Activated naive CD8-positive, alpha-beta T cell treated with anti-CD3 and anti-CD28 coated beads, Interleukin-2, amount 10 ng/mL, durations not matched to agents 7 days and 5 days (primary cell): ENCODE measurements at places on chromosomes 5 and 9. TPM values are rescaled to one million over a fixed set of nuclear protein-coding genes. Genes with fewer than 3 reads are reported as not detected.

DNA sequence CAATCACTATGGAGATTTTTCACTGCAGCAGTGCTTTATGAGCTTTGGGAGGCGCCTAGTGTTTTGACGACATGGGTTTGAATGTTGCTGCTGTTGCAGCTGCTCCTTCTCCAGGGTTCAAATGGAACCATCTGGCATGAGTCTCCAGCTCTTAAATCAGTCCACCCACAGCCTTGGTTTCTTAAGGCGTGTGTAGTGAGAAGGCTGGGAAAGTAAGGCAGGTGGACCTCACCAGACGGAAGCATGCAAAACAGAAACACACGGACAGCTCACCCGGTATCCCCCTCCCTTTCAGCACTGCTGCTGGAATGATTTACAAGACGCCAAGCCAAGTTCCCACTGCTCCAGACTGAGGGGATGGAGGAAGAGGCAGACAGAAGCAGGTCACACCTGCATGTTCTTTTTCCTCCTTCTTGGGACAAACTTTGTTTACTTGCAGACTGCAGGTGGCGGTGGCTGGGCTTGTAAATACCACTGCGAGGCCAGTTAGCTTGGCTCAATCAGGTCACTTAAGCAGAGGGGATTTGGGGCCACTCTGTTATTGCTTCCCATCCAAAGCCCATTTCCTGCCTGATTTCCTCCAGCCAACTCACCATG is 47.4 kb downstream of the ADAM19 start:
- no peak for DNase-seq
- peaks cover 49% of the 10 kb centered on the region for H3K36me3 ChIP-seq
- peaks cover 4% of the 10 kb centered on the region for H3K4me1 ChIP-seq
- no peak overlapping the region for H3K27ac ChIP-seq
- H3K27me3 ChIP-seq, result peaks cover 7% of the 10 kb centered on the region

GRCh38 chr5:84821924-84822323 is 437.2 kb upstream of the EDIL3 start:
- H3K4me3 ChIP-seq, result no peak overlapping the region
- no peak overlapping the region for H3K27ac ChIP-seq
- no peaks in the 10 kb centered on the region for H3K27me3 ChIP-seq
- H3K36me3 ChIP-seq, result no peaks in the 10 kb centered on the region

DNA sequence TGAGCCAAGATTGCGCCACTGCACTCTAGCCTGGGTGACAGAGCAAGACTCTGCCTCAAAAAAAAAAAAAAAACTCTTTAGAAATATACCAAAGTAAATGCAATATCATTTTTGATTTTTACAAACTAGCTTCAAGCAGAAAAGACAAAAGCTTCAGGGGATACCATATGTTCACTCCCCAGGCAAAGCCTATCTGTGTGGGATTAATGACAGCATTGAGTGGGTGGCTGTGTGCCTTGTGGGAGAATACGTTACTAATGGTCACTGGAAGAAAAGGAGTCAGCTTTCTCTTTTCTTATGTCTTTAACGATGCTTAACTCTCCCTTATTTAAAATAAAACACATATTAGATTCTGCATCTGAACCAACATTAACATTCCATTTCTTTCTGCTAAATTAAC is 1.9 kb downstream of the PCA3 start:
- H3K4me1 ChIP-seq, result no peaks in the 10 kb centered on the region
- no peak for DNase-seq
- peaks cover 18% of the 10 kb centered on the region for H3K27me3 ChIP-seq
- H3K4me3 ChIP-seq, result no peak overlapping the region

GRCh38 chr5:164742025-164742424 is 1236.6 kb downstream of the MAT2B start:
- H3K27me3 ChIP-seq, result no peaks in the 10 kb centered on the region
- H3K36me3 ChIP-seq, result no peaks in the 10 kb centered on the region
- H3K27ac ChIP-seq, result no peak overlapping the region
- H3K4me3 ChIP-seq, result no peak overlapping the region
- DNase-seq, result no peak
- H3K4me1 ChIP-seq, result peaks cover 2% of the 10 kb centered on the region

DNA sequence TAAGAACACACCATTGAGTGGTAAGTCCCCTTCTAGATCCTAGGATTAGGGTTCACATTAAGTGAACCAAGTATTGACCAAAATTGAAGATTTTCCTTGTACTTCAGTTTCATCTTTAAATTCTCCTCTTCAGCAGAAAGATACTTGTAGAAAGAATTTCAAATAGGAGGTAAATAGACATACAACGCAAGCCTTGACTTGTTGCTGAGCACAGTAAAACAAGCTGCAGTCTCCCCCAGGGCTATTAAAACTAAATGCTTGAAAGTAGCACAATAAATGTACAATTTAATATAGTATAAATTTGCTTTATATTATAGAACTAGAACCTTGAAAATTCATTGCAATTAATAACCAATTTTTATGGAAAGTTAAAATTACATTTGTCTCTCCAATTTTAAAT is 170.1 kb upstream of the TARS1 start:
- H3K27ac ChIP-seq, result no peak overlapping the region
- H3K36me3 ChIP-seq, result no peaks in the 10 kb centered on the region
- H3K4me3 ChIP-seq, result no peak overlapping the region
- DNase-seq, result no peak

GRCh38 chr9:136045595-136046553 is 49.2 kb downstream of the NACC2 start:
- no peak for DNase-seq
- H3K27ac ChIP-seq, result no peak overlapping the region
- no peaks in the 10 kb centered on the region for H3K4me1 ChIP-seq
- no peaks in the 10 kb centered on the region for H3K27me3 ChIP-seq
- H3K4me3 ChIP-seq, result no peak overlapping the region

DNA sequence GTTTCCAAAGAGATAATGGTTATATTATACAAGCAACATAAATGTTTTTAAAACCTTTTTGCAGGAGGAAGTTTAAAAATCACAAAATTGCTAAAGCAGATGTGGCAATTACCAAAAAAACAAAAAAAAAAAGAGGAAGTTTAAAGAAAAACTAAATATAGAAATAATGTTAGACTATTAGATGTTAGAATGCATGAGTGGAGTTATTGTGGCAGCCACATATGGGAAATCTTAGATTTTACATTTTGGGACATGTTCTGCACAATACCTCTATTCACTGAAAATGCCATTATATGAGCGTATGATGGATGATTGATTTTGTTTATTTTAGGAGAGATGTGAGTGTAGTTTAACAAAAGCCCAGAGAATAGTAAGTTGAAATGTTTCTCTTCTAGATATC is 31.2 kb upstream of the DTWD2 start:
- H3K4me1 ChIP-seq, result peaks cover 3% of the 10 kb centered on the region
- H3K27me3 ChIP-seq, result peaks cover 5% of the 10 kb centered on the region
- no peak overlapping the region for H3K4me3 ChIP-seq
- no peak for DNase-seq
- H3K27ac ChIP-seq, result no peak overlapping the region

DNA sequence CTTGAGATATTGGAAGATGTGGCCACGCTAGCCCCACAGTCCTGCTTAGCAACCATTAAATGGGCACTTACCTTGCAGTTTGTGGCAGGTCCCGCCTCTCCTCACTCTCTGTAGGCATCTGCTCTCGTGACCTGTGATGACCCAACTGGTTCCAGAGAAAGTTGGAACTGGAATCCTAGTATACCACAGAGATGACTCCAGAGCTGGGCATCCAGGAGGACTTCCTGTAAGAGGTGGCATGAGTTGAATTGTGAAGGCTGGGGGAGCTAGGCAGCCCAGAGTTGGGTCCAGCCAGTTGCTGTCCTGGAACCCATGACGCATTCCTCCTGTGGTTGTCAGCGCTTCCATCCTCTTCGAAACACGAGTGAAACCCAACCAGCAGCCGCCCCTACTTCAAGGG is 1.6 kb upstream of the ADAMTS2 start:
- H3K36me3 ChIP-seq, result peaks cover 3% of the 10 kb centered on the region
- no peak for DNase-seq
- H3K4me1 ChIP-seq, result peaks cover 2% of the 10 kb centered on the region
- peaks cover 43% of the 10 kb centered on the region for H3K27me3 ChIP-seq

- peaks cover 17% of the 10 kb centered on the region for H3K27me3 ChIP-seq
- no peak overlapping the region for H3K4me3 ChIP-seq
- DNase-seq, result no peak
- H3K4me1 ChIP-seq, result peaks cover 2% of the 10 kb centered on the region
- H3K36me3 ChIP-seq, result no peaks in the 10 kb centered on the region
Observed at GRCh38 chr5:115480271-115480670, 64.3 kb downstream of the FEM1C start.

- no peaks in the 10 kb centered on the region for H3K27me3 ChIP-seq
- H3K27ac ChIP-seq, result no peak overlapping the region
- peaks cover 42% of the 10 kb centered on the region for H3K36me3 ChIP-seq
- H3K4me1 ChIP-seq, result peaks cover 23% of the 10 kb centered on the region
Observed at GRCh38 chr9:129953736-129954135, 89.3 kb downstream of the FNBP1 start.

GRCh38 chr5:16025681-16026080 is 153.9 kb downstream of the MARCHF11 start:
- H3K4me3 ChIP-seq, result no peak overlapping the region
- H3K36me3 ChIP-seq, result no peaks in the 10 kb centered on the region
- no peaks in the 10 kb centered on the region for H3K27me3 ChIP-seq
- DNase-seq, result no peak

DNA sequence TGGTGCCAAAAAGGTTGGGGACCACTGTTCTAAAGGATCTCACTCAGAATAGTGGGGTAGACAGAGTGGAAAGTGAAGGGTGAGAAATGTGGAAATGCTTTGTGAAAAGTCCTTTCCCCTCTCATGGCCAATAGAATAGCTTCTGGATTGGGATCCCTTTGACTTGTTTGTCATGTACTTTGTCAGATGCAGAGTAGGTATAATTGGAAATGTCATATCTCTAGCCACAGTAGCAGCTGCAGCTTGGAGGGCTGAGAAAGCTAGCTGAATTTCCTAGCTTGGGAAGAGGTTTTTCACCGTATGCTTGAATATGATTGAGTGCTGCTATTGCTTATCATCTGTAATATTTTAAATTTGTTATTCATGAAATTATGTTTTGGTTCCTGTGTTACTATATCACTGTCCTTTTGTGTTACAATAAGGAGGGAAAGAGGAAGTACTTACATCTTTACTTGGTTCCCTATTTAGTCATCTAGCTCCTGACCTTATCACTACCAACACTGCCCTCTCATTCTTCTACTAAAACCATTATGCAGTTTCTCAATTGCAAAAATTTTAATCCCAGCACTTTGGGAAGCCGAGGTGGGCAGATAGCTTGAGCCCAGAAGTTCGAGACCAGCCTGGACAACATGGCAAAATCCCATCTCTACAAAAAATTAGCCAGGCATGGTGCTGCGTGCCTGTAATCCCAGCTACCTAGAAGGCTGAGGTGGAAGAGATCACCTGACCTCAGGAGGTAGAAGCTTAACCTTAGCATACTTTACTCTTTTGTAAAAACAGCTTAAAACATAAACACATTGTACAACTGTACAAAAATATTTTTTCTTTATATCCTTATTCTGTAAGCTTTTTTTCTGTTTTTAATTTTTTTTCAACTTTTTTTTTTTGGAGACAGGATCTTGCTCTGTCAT is 12.4 kb downstream of the SLC30A5 start:
- DNase-seq, result no peak
- H3K27ac ChIP-seq, result no peak overlapping the region
- no peak overlapping the region for H3K4me3 ChIP-seq
- H3K4me1 ChIP-seq, result peaks cover 2% of the 10 kb centered on the region
- H3K27me3 ChIP-seq, result no peaks in the 10 kb centered on the region

- no peak for DNase-seq
- H3K36me3 ChIP-seq, result no peaks in the 10 kb centered on the region
- H3K4me1 ChIP-seq, result peaks cover 11% of the 10 kb centered on the region
- no peak overlapping the region for H3K4me3 ChIP-seq
- no peak overlapping the region for H3K27ac ChIP-seq
Observed at GRCh38 chr9:134723491-134724190, 82.0 kb downstream of the COL5A1 start.

DNA sequence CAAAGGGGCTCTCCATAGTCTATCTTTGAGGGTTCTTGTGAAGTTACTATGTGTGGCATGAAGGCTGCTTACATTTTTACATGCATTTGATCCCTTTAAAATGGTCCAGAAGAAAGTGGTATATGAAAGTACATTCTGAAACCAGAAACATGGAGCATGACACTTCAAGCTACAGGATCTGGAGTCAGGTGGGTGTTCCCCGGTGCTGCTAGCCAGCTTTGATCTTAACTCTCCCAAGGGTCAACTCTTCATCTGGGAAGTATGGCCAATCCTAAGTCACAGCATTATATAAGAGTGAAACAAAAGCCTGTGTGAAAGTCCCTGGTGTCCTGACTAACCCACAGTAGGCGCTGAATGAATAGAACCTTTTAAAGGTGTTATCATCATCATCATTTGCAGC is 91.0 kb upstream of the TAS2R1 start:
- H3K27ac ChIP-seq, result no peak overlapping the region
- H3K27me3 ChIP-seq, result no peaks in the 10 kb centered on the region
- no peaks in the 10 kb centered on the region for H3K4me1 ChIP-seq
- no peak overlapping the region for H3K4me3 ChIP-seq
- no peak for DNase-seq
- H3K36me3 ChIP-seq, result peaks cover 1% of the 10 kb centered on the region

- no peaks in the 10 kb centered on the region for H3K4me1 ChIP-seq
- H3K4me3 ChIP-seq, result no peak overlapping the region
- no peaks in the 10 kb centered on the region for H3K36me3 ChIP-seq
- DNase-seq, result no peak
- H3K27ac ChIP-seq, result no peak overlapping the region
Observed at GRCh38 chr5:133382661-133383579, 229.4 kb downstream of the FSTL4 start.

DNA sequence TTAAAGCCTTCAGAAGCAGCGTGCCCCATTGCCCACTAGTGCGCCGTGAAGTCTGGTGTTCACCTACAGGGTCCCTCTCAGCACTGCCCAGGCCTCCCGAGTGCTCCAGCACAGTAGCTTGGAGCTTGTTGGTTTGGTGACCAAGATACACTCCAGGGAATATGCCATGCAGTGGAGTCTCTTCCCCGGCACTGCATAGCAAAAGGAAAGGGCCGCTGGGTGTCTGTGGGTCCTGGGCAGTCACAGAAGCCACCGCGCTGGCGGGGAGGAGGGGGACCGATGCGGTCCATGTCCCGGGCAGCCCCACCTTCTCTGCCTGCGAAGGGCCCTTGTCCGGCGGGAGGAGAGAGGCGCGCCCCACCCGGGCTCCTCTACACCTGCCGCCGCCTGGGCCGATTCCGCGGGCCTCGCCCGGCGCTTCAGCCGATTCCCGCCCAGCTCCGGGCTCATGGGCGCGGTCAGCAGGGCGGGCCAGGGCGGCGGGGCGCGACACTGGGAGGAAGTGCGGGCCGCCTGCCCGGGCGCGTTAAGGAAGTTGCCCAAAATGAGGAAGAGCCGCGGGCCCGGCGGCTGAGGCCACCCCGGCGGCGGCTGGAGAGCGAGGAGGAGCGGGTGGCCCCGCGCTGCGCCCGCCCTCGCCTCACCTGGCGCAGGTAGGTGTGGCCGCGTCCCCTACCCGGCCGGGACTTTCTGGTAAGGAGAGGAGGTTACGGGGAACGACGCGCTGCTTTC is at the start of gene SYK:
SYK (plus strand) TSS at position 579 of the 732 bp plus-strand sequence. CDS start 42,080 bp downstream, outside the sequence.
- no peak within 1 kb of the TSS for H3K27ac ChIP-seq
- peaks cover 87% of the 10 kb centered on the region for H3K27me3 ChIP-seq
- H3K36me3 ChIP-seq, result no peaks in the 10 kb centered on the region
- peak within 1 kb of the TSS; percentile 64 for H3K4me3 ChIP-seq

OTP gene
- not detected for total RNA-seq

ATP6V1G1 gene
- total RNA-seq, result 95.8 TPM
